Cardiac muscle cell (in vitro differentiated cells and primary cell): ENCODE measurements at places on chromosomes 12 and 14. TPM values are rescaled to one million over a fixed set of nuclear protein-coding genes. Genes with fewer than 3 reads are reported as not detected.

The DHRS4 gene
- 44.9 and 70.8 TPM in 2 replicates for total RNA-seq

The SERPINA10 gene
- total RNA-seq = not detected in 2 replicates

The CCNB1IP1 gene
- 152 and 161 TPM in 2 replicates for total RNA-seq

The B4GALNT1 gene
- total RNA-seq = 0.32 TPM in 1 of 2 replicates, not detected in the other

The ARF6 gene
- total RNA-seq = 22.5 and 23.3 TPM in 2 replicates

The KRT85 gene
- 0.12 TPM in 1 of 2 replicates, not detected in the other for total RNA-seq

The CLEC2A gene
- total RNA-seq = not detected in 2 replicates

The ASPG gene
- total RNA-seq = 1.8 and 7.3 TPM in 2 replicates

The SLCO1A2 gene
- total RNA-seq = 0.39 and 1.8 TPM in 2 replicates

The NOS1 gene
- total RNA-seq = not detected in 2 replicates

GRCh38 chr14:64074961-64075612 lies 219.1 kb downstream of the ESR2 start:
- peak; percentile 10 for DNase-seq

- no peak for DNase-seq
Measured at GRCh38 chr12:19208456-19208855, 78.9 kb downstream of the PLEKHA5 start.

GRCh38 chr14:32350020-32350419 lies 20.9 kb downstream of the AKAP6 start:
- DNase-seq = no peak

DNA sequence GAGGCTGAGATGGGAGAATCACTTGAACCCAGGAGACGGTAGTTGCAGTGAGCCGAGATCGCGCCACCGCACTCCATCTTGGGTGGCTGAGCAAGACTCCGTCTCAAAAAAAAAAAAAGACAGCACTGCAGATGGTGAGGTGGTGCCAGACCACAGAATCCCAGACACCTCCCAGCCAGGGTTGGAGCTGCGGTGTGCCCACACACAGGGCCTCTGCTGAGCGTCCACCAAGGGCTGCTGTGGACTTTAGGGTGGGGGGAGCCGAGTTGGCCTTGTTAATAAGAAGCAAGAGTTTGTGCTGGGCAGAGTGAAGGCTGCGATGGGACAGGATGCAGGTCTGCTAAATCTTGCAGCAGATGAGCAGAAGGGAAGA lies 14.2 kb downstream of the KMT5A start:
- DNase-seq = no peak

DNA sequence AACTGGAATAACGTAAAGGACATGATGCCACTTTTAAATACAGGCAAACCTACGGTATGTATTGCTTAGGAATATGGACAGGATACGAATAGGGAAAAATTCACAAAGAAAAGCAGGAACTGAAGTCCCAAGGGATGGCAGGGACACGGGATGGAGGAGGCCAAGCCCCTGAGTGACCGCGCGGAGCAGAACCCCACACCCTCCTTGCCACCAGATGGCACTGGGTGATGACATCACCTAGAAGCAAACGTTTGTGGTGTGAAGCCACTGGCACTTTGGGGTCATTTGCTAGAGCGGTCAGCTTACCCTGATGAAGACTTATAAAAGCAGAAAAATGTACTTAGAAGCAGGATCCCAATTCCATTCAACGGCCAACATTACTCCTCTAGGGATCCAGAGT lies 9.4 kb downstream of the DHX37 start:
- DNase-seq = no peak

- DNase-seq = no peak
Measured at GRCh38 chr14:32307881-32308582, 21.1 kb upstream of the AKAP6 start.

DNA sequence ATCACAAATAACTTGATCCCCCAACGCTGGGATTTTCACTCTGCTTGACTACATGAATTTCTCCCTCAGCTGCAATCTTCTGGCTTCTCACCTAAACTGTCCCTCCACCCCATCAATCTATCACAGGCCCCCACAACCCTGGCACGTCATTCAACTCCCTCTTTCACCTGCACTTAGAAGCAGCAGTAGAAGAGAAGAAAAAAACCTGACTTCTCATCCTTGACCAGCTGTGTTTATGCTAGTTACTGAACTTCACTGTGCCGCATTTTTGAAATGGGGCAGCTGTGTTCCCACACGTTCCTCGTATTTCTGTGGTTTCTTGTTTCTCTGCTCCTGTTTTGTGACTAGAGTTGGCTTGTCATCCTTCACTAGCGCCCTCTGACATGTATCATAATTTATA lies 35.0 kb downstream of the ITPR2 start:
- DNase-seq = peak; percentile 55

DNA sequence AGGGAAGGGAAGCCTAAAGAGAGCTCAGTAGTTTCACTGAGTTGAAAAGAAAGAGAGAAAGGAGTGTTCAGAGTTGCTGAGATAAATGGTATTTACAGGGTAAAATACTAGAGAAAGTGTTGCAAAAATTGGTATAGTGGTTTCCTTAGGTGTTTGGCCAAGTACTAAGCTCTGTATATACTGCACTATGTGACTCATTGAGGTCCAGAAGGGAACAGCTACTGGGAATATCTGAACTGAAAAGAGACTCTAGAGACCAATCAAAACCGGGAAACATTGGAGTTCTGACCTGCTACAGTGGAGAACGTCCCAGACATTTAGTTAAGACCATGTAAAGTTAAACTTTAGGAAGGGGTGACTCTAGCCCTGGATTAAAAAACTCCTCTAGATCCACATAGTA lies 42.7 kb upstream of the ALX1 start:
- no peak for DNase-seq

GRCh38 chr12:93734784-93735183 lies 57.6 kb downstream of the CRADD start:
- peak; percentile 25 for DNase-seq

DNA sequence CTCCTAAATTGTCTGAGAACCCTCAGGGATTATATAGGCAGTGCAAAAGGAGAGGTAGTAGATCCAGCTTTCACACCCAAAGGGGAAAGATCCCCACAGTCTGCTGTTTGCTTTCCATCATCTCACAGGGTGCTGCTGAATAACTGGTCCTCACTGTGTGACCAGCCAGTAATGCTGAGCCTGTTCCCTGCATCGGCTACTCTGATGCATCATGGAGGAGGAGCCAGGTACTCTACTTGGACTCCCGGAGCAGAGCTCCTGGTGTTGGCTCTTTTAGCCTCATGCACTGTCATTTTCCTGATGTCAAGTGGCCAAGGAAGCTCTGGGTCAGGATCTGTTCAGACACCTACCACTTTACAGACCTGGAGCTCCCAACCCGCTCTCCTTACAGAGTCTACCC lies 127.4 kb upstream of the ATF1 start:
- DNase-seq = no peak

DNA sequence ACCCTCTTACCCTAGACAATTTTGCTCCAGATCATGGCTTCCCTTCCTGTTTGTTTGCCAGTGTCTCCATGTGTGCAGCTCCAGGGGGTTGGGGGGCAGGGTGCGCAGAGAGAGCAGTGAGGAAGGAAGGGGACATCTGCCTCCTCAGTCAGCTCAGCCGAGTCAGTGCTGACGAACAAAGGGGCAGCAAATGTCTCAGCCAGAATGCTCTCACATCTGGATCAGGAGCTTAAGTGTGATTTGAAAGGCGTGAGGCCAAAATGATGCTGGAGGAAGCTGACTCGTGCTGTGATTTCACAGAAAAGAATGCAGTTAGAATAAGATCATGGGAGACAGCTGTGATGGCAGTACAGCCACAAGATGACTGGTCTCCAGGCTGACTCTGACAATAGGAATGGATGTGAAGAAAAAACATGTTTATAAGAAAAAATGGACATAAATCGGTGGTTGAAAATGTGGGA lies 27.1 kb upstream of the CDK17 start:
- DNase-seq = no peak

GRCh38 chr12:152440-152839 lies 61.5 kb downstream of the SLC6A12 start:
- no peak for DNase-seq

DNA sequence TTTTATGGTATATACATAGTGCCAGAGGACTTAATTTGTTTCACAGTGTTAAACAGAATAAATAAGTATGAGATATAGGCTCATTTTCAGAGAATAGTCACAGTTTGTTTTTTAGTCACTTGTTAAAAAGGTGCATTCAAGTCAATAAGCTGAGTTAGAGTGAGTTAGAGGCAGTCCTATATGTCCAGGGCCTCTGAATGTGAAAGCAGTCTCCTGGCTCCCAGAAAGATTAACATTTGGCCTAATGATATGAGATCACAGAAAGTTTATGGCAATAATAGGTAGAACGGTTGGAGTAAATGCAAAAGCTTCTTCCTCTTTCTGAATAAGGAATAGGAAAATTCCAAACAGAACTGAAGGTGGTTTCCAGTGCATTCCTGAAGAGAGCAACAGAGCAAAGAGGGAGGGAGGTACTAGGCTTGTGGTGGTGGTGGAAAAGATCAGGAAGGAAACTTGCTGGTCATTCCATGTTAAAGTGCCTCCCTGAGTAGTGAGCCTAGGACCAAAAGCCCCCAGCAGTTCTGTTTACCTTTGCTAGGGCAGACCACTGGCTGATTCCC lies 54.4 kb downstream of the SLC38A4 start:
- DNase-seq = peak; percentile 35

GRCh38 chr12:50203691-50204090 lies 36.5 kb upstream of the CERS5 start:
- DNase-seq = no peak

DNA sequence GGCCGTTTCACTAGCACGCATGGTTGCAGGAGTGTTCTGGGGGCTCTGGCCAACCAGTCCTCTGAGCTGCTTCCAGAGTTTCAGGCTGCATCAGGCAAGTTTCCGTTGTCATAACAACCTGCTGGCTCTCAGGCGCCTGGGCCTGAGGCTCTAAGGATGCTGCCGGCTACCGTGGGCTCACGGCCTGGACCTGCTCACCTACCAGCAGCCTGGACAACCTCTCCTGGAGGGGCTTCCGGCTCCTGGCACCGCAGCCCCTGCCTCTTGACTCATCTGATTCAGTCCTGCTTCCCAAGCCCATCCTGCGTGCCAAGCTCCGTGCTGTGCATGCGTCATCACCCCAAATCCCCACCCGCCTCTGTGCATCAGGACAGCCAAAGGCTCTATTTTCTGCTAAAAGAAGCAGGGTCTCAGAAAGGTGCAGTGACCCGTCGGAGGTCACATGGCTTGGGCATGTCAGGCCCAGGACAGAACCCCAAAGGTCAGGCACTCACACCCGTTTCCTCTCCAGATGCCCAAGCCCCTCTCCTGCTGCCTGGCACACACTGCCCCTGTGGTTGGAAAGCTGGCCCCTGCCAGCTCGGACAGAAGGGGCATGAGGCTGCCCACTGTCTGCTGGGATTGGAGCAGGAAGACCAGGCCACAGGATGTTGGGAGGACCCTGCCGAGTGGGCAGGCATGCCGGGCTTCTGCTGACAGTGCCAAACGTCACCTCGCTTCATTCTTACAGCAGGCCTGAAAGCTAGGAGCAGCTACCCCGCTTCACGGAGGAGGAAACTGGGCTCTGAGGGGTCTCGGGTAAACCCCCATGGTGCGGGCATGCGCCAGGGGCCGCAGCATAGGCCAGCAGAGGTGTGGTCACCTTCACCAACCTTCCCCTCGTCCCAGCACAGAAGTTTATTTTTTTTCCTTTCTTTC lies 5.7 kb downstream of the BEGAIN start:
- no peak for DNase-seq

DNA sequence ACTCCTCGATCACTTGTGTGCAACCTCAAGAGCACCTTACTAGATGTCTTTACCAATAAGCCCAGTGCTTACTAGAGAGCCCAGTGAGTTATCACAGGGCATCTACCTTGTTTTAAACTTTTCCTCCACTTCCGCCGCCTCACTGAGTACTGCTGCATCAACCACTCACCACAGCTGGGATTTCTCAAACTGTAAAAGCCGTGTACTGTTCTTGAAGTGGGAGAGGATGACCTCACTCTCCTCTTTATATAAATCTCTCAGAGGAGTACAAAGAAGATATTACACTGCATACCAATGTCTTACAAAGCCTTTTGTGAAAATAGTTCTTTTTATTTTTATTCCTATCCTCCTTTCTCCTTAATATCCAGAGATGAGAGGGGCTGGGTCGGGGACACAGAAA lies 94.1 kb downstream of the PLCZ1 start:
- DNase-seq = no peak

DNA sequence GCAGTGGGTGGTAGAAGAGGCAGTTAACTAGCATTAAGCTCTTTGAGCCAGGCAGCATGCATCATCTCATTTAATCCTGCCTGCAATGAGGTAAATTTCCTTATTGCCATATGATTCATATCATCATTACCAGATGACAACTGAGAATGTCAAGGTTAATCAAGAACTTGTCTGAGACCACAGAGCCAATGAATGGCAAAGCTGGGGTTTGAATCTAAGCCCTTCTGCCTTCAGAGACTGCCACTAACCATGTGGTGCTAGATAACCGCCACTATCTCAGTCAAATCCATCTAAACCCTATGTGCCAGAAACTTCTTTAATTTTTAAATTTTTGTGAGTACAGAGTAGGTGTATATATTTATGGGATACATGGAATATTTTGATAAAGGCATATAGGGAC lies 77.8 kb upstream of the GRIP1 start:
- no peak for DNase-seq

- no peak for DNase-seq
Measured at GRCh38 chr14:54738009-54738408, 164.6 kb downstream of the GCH1 start.

DNA sequence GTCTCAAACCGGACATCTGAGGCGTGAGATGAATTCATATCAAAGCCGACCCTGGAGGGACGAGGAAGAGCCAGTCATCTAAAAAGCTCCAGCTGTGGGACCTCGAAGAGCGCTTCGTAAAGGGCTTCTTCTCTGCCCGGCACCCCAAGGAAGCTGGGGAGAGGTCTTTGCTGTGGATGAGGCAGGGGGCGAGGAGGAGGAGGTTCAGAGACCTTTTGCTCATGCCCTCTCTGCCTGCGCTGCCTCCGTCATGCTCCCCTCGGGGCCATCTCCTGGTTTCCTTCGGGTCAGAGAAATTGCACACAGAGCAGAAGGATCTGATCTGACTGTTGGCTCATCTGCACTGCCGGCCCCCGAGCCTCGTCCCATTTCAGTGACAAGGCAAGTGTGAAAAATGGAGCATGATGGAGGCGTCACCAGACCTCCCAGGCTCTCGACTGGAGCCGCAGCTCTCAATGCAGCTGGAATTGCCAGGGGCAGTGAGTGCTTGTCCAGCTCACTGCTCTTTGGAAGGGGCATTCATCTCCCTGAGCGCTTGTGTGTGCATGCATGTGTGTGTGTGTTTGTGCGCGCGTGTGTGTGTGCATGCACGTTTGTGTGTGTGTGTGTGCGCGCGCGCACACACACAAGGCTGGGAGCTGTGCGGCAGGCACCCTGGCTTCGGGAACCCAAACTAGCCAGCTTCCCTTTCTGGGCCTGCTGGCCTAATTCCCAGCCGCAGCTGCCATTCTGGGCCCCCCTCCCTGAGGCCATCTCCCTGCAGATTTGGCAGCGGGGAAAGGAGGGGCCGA lies 9.2 kb downstream of the CABP1 start:
- no peak for DNase-seq
